ENCODE measurements at places on chromosomes 12 and 14.

GRCh38 chr12:94817695-94818075, 167.3 kb upstream of the TMCC3 start:
- DNase-seq, result no peak

- no peak for DNase-seq
Measured at GRCh38 chr12:119644930-119645329, 23.0 kb upstream of the PRKAB1 start.

DNA sequence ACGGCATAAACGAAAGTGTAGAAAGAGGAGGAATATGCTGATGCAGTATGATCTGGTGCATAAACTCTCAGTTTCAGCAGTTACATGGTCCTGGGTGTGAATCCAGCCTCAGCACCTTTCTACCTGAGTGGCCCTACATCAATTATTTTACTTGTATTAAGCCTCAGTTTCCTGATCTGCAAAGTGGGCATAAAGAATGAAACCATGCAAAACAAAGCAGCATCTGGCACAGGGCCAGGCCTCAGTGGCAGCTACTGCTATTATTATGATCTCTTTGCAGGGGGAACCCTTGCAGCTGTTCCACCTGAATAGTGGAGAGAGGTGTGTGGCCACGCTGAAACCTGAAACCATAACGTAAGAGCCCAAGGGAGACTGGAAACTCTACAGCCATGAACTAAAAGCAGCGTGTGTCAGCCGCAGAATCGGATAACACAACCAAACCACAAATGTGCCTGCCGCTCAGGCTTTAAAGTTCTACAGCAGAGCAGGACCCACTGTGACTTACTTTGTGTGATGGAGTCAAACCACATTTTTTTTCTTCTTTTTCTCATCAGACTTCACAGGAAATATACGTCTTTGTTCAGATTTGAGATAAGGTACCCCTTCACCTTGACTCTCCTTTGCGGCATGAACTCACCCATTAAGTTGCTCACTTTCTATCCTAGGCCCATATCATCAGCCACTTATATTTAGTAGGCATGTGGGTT, 29.2 kb upstream of the FOS start:
- no peak for DNase-seq

GRCh38 chr12:60415351-60415750, 819.5 kb downstream of the SLC16A7 start:
- DNase-seq, result no peak

- DNase-seq, result peak; percentile 69
Measured at GRCh38 chr12:3293446-3294161, 197.4 kb upstream of the PRMT8 start.

DNA sequence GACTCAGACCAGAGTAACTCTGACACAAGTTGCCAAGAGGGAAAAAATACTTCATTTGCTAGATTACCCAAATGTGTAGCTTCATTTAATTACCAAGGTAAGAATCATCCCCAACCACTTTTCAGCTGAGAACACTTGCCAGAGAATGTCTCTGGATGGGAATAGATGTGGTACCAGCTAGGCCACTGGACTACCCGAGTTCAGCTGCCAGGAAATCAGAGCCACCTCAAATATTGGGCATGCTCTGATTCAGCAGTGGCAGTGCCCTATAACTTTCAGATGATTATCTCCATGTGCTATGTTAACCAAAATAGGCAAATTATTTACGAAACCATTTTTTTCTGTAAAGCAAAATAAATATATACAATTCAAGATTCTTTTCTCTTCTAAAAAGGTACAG, 80.7 kb downstream of the SLC38A1 start:
- no peak for DNase-seq

GRCh38 chr14:68264260-68264569, 444.6 kb downstream of the RAD51B start:
- no peak for DNase-seq

DNA sequence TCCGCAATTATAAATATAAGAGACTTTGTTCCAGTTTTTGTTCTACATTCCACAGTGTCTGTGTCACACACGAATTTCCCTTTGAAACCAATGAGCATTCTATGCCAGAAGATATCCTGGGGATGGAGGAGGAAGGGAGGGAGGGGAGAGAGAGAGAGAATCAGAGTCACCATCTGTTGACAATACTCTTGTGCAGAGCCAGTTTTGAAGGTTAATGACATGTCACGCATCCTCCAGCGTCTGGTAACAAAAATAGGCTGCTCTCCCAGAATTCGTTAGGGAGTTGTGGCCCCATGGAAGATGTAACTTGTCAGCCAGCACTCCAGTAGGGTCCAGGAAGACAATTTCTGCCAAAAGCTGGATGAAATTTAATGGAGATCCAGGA, 213.5 kb upstream of the KRR1 start:
- peak; percentile 65 for DNase-seq

DNA sequence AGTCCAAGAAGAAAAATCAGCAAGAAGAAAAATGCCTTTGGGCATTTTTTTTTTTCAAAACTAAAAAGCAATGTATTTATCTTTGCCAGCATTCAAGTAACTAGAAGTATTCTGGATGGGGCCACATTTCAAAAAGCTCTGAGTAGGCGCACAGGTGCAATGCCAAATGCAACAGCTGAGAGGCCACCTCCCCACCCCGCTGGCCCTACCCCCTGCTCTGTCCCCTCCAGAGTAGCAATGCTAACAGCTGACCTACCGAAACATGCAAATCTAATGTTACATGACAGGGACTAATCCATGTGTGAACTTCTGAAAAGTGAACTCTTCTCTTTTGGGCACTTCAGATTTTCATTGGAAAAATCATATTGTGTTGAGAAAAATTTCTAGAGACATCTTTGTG, 153.7 kb upstream of the SLC38A2 start:
- DNase-seq, result no peak

GRCh38 chr14:51335961-51336723, 96.1 kb downstream of the TMX1 start:
- no peak for DNase-seq

DNA sequence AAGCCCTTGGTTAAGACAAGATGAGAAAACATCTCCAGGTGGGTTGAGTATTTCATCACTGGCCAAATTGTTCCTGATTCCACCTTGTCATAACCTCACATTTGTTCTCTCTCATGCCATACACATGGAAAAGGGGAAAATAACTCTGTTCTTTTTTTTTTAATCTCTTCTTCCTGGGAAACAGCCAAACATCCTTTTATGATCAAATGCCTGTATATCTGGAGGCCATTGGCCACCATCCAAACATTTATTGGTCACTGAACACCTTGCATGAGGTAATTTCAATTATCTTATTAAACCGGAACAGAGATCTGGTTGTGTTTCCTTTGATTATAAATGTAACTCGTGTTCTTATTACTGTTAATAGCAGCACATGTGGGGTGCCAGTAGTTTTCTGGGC, 469.6 kb downstream of the NPAS3 start:
- DNase-seq, result no peak

- peak; percentile 20 for DNase-seq
Measured at GRCh38 chr12:78210894-78211302, 380.2 kb downstream of the NAV3 start.

- no peak for DNase-seq
Measured at GRCh38 chr12:57750561-57751431, 1.3 kb downstream of the CDK4 start.

GRCh38 chr14:74974364-74975058, 19.1 kb upstream of the PGF start:
- no peak for DNase-seq

GRCh38 chr12:101539148-101539547, 55.6 kb upstream of the MYBPC1 start:
- no peak for DNase-seq

GRCh38 chr14:36258241-36258640, 62.2 kb downstream of the MBIP start:
- DNase-seq, result no peak

- DNase-seq, result no peak
Measured at GRCh38 chr14:79373451-79373850, 837.9 kb downstream of the DIO2 start.

- no peak for DNase-seq
Measured at GRCh38 chr14:96297000-96297399, 41.0 kb downstream of the BDKRB1 start.

DNA sequence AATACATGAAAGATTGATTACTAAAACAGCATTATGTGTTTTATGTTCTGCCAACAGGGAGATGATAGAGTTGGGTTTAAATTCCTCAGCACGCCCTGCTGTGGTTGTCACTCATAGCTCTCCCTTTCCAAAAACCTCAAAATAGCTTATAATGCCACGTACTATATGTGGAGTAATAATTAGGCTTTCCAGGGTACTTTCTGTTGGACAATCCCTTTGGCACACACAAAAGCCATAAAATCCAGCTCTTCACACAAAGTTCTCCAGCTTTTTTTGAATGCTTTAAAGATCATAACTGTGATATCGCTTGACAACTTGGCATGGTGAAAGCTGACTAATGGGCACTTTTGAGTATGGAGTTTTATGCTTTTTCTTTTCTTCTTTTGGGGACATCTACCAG, 145.3 kb upstream of the DCN start:
- DNase-seq, result peak; percentile 13

DNA sequence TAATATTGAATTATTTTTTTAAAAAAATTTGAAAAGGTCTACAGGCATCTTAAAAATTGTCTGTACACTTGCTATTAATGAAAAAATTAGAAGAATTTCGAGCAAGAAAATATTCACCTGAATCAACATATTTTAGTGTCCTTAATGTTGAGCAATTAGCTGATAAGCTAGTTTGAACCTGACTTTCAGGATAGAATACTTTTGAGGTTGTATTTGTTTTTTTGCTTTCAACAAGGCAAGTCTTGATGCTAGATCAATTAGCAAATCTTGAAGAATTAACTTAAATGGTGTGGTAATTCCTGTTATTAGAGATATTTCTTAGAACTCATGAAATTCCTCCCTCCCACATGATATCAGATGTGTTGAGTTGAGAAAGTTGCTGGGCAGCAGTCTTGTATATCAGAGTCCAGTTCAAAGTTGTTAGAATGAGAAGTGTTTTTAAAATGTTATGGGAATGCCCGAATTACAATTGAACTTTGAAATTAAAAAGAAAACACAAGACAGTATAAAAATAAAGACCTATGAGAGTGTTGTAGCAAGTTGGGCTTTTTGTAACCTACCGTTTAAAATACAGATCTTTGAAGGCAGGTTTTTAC, 119.2 kb downstream of the TRMT5 start:
- DNase-seq, result no peak

- DNase-seq, result peak; percentile 74
Measured at GRCh38 chr12:16349131-16349460, 1.7 kb downstream of the MGST1 start.

DNA sequence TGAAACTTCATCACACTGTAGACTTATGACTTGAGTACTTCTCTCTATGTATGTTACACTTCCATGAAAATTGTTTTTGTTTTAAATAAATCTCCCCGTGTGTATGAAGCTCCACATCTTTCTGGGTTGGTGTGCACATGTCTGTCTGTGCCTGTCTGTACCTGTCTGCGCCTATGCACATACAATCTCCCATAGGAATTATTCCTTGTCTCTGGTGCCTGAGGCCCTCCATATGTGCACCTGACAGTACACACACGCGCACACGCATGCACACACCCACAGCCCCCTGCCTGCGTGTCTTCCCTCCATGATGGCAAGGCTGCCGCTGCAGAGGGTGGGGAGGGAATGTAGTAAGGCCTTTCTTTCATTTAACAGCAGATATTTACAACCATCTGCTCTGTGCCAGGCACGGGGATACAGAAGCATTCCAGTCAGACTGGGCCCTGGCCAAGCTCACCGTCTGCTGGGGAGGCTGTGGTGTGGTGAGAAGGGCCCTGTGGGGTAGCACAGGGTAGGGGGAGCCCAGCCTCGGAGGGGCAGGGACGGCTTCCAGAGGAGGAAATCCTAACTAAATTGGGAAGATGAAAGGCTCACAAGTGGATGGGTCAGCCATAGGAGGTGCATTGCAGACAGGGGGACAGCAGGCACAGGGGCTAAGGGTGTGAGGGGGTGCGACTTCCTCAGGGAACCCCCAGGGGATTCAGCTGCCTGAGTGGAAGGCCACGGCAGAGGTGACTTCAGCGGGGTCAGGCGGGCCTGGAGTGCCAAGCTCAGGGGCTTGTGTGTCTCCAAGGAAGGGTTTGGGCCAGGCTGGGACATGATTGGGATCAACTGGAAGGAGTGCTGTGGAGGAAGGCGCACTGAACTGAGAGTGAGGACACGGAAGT, 26.1 kb downstream of the KRT8 start:
- no peak for DNase-seq

DNA sequence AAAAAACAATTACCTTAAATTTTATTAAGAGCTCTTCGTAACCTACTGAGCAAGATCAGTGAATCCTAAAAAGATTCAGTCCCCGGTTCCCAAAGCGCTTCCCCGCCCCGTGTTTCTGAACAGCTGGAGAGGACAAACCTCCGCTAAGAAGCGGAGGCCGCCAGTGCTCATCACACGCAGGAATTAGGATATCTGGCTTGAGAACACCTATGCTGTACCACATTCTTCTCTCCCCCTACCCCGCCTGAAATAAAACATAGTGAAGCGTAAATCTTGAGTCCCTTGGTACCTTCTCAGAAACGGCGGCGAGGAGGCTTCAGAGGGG, 774 bp upstream of the WDR20 start:
- DNase-seq, result no peak

- DNase-seq, result no peak
Measured at GRCh38 chr12:116150452-116150851, 127.0 kb downstream of the MED13L start.

DNA sequence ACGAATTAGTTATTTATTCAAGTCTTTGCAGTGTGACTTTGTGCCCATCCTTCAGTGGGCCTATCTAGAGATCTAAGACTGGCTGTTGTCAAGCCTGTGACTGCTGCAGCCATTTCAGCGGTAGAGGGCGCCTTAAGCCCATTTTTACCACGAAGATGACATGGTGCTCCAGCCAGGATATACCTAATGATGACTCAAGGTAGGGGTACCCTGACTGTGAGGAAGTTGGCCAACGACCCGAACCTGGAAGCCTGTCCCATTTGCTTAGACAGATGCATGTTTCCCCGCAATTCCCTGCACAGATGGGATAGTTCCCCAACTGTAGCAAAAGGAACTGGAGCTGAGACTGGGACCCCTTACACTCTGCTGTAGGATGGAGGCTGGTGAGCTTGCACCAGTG, 41.3 kb downstream of the RAB3IP start:
- DNase-seq, result peak; percentile 11

DNA sequence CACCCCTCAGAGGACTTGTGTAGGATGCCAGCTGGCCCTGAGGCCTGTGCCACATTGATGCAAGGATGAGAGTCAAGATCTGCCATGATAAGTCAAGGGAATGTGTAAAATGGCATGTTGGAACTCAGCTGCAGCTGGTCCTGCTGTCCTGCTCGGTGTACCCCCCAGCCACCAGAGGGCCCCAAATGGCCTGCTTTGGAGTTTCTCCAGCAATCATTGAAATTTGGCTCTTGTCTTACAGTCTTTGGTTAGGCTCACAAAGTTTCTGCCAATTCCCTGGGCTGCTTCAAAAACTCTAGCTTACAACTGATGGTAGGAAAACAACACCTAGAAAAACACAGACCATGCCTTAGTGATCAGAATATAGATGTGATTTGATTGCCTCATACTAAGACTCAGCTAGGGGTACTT, 76.8 kb downstream of the HSD17B6 start:
- peak; percentile 32 for DNase-seq

DNA sequence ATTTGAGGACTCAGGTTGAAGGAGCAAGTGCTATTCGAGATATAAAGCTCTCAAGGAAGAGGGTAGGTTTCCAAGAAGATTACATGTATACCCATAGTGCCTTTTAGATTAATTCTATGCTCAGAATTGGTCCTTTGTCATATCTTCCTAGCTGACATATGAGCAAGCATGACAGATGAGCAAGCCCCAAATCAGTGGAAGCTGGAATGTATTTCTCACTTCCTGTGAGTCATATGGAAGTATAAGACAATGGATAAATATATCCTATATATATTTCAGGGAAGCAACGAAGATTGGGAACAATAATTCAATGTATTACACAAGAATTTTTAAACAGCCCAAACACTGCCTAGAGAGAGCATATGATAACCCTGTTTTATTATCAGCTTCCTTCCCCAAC, 674.1 kb upstream of the ATXN7L3B start:
- DNase-seq, result no peak
